ENCODE measurements at places on chromosomes 4 and X.

GRCh38 chr4:7293703-7294102 lies 101.4 kb downstream of the SORCS2 start:
- peaks cover 11% of the 10 kb centered on the region for H3K27me3 ChIP-seq
- no peak overlapping the region for H3K4me3 ChIP-seq
- H3K4me1 ChIP-seq = no peaks in the 10 kb centered on the region
- no peak overlapping the region for H3K27ac ChIP-seq

DNA sequence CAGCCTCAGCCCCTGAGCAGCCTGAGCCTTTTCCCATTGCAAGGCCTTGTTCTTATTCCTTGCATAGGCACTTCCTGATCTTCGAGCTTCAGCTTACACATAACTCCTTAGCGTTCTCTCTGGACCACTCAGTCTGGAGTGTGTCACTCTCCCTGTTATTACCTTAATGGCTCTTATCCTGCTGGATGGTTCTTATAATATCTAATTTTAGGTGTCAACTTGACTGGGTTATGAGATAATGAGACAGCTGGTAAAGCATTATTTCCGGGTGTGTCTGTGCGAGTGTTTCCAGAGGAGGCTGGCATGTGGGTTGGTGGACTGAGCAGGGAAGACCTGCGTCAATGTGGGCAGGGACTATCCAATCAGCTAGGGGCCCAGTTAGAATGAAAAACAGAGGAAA lies 75.7 kb downstream of the HAUS3 start:
- no peaks in the 10 kb centered on the region for H3K4me1 ChIP-seq
- no peaks in the 10 kb centered on the region for H3K27me3 ChIP-seq
- H3K27ac ChIP-seq = no peak overlapping the region
- no peak for DNase-seq
- H3K36me3 ChIP-seq = no peaks in the 10 kb centered on the region
- H3K4me3 ChIP-seq = no peak overlapping the region

GRCh38 chrX:93932471-93933220 lies 258.6 kb downstream of the FAM133A start:
- no peaks in the 10 kb centered on the region for H3K4me1 ChIP-seq
- H3K27ac ChIP-seq = no peak overlapping the region
- H3K36me3 ChIP-seq = no peaks in the 10 kb centered on the region
- DNase-seq = no peak
- H3K27me3 ChIP-seq = peaks cover 16% of the 10 kb centered on the region
- no peak overlapping the region for H3K4me3 ChIP-seq

- H3K4me1 ChIP-seq = peaks cover 5% of the 10 kb centered on the region
- H3K4me3 ChIP-seq = no peak overlapping the region
- H3K36me3 ChIP-seq = no peaks in the 10 kb centered on the region
- peak; percentile 39 for DNase-seq
Measured at GRCh38 chrX:43949669-43950068, 23.5 kb downstream of the NDP start.

- peaks cover 10% of the 10 kb centered on the region for H3K27me3 ChIP-seq
- H3K4me3 ChIP-seq = no peak overlapping the region
- H3K4me1 ChIP-seq = no peaks in the 10 kb centered on the region
- no peak overlapping the region for H3K27ac ChIP-seq
- no peaks in the 10 kb centered on the region for H3K36me3 ChIP-seq
- DNase-seq = no peak
Measured at GRCh38 chrX:81168391-81168790, 33.3 kb downstream of the HMGN5 start.

GRCh38 chr4:98746936-98747335 lies 88.5 kb upstream of the TSPAN5 start:
- H3K4me3 ChIP-seq = no peak overlapping the region
- H3K27me3 ChIP-seq = no peaks in the 10 kb centered on the region
- peaks cover 2% of the 10 kb centered on the region for H3K4me1 ChIP-seq
- no peak for DNase-seq
- H3K36me3 ChIP-seq = no peaks in the 10 kb centered on the region

- no peak overlapping the region for H3K4me3 ChIP-seq
- DNase-seq = no peak
- no peak overlapping the region for H3K27ac ChIP-seq
- no peaks in the 10 kb centered on the region for H3K4me1 ChIP-seq
Measured at GRCh38 chr4:172648471-172648870, 520.1 kb upstream of the GALNT7 start.

DNA sequence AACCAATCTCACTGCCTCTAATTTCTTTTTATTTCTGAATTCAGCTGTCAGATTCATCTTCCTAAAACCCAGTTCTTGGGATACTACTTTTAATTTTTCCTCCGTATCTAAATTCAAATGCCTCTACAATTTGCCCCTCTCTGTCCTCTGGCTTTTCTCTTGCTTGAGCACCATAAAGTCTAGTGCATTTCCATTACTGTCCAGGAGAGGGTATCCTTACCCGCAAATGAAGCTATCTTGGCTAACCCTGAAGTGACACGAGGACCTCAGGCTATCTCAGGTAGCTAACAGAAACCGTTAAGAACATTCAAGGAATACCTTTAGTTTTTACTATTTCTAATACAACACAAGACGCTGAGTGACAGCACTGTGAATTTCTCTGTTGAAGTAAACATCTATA lies 49.4 kb upstream of the PRR32 start:
- H3K36me3 ChIP-seq = no peaks in the 10 kb centered on the region
- H3K4me3 ChIP-seq = no peak overlapping the region
- H3K27me3 ChIP-seq = peaks cover 9% of the 10 kb centered on the region
- H3K27ac ChIP-seq = no peak overlapping the region
- DNase-seq = no peak

DNA sequence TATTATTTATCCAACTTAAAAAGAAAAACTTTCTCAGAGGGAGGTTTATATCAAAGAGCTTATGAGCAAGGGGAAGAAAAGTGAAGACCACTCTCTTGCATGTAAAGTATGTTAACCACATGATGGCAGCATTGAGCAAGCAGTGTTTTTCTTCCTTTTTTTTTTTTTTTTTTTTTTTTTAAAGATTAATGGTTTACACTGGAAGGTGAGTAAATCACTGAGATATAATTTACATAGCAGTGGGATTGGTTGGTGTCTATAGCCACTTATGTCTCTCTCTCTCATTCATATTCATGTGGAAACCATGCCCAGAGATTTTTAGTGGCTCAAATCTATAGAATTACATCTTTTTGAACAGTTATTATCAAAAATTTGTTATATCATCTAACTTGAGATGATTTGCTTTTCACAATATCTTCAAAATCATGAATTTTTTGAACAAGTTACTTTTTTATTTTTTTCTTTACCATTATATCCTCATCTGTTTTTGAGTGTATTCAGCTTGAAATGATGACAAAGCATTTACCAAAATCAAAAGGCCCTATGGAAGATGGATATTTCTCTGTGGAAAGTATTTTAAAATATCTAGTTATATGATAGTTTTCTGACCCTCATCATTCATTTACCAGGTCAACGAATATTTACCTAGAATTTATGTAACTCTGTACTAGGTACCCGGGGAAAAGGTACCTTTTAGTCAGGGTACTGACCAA lies 31.6 kb downstream of the MTHFD2L start:
- H3K4me1 ChIP-seq = no peaks in the 10 kb centered on the region
- DNase-seq = no peak
- H3K36me3 ChIP-seq = no peaks in the 10 kb centered on the region
- H3K27me3 ChIP-seq = no peaks in the 10 kb centered on the region

DNA sequence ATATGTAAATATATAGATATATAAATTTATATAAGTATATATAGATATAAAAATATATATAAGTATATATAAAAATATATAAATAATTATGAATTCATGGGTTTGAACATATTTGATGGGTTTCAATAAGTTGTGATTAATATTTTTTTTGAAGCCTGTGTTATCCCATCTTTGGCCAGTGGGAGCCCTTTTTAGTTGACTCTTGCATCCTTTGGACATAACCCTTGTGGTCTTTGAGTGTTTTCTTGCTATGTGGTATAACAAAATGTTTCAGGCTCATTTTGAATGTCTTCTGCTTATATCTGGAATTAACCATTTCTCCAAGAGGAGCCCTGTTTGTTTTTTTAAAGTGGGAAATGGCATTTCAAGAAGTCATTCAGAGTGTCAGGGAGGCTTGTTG lies 15.2 kb downstream of the SNX25 start:
- H3K27ac ChIP-seq = no peak overlapping the region
- peaks cover 4% of the 10 kb centered on the region for H3K36me3 ChIP-seq
- H3K4me1 ChIP-seq = peaks cover 6% of the 10 kb centered on the region
- no peak overlapping the region for H3K4me3 ChIP-seq
- no peak for DNase-seq

DNA sequence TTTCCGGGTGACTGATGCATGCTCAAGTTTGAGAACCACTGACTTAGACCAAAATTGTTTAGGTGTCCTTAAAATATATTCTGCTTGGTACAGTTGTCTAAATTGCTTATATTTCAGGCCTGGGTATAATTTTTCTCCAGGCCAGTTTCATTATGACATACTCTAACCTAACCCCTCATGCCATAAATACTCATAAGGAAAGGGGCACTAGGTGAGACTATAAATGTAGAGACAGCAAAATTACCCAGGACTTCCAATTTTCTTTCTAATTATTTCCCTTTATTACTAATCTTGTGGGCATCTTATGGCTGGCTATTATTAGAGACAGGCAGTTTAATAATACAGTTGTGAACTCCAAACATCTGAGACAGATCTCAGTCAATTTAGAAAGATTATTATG lies 150.2 kb downstream of the RRAGB start:
- H3K4me3 ChIP-seq = no peak overlapping the region
- peaks cover 53% of the 10 kb centered on the region for H3K27me3 ChIP-seq
- DNase-seq = no peak
- no peaks in the 10 kb centered on the region for H3K36me3 ChIP-seq
- peaks cover 7% of the 10 kb centered on the region for H3K4me1 ChIP-seq

DNA sequence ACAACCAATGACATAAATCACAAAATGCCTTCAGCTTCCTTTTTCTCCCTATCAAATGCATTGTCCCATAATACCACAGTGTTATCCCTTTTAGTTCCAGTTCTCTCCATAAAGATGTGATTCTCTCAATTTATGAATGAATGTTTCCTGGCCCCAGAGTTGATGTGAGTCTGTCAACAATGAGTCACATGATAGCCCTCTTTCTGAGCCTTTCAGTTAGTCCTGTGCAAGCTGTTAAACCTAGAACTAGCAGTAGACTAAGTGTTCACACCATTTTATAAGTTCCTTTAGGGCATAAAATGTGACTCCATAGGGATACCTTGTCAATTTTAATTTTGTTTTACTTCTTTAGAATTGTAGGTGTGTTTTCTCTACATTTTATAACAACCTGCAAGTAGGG lies 129.5 kb downstream of the PABPC4L start:
- H3K4me1 ChIP-seq = no peaks in the 10 kb centered on the region
- no peaks in the 10 kb centered on the region for H3K36me3 ChIP-seq
- no peak overlapping the region for H3K4me3 ChIP-seq
- H3K27me3 ChIP-seq = no peaks in the 10 kb centered on the region

DNA sequence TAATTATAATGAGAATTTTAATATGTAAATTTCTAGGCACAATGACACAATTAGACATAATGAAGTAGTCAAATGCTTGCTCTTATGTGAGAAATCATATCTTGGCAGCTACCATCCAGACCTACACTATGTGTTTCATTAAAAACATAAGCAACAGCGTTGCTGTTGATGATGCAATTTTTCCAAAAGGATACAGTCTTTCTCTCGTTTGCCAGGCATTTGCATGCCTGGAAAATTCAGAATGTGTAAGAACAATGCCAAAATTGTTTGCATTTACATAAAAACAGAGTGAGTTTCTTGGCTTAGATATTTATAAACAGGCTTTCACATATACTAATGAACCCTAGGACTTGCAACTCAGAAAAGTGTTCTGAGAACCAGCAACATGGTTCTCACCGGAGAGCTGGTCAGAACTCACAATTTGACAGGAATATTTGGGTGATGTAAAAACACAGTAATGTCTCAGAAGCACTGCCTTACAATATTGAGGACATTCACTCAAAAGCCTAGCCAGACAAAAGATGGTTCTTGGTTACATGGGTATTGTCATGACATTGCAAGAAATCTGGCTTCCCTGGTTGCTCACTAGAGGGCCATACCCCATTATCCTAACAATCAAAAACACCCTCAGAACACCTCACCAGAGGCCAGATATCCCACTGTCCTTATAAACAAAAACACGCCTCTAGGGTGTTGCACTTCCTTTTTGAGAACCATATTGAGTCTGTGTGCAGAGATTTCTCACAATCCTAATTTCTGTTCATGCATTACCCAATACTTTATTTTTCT lies 1029.0 kb upstream of the AGA start:
- no peaks in the 10 kb centered on the region for H3K36me3 ChIP-seq
- no peaks in the 10 kb centered on the region for H3K4me1 ChIP-seq
- no peak overlapping the region for H3K4me3 ChIP-seq
- H3K27me3 ChIP-seq = no peaks in the 10 kb centered on the region
- H3K27ac ChIP-seq = no peak overlapping the region
- no peak for DNase-seq

- no peak overlapping the region for H3K4me3 ChIP-seq
- H3K36me3 ChIP-seq = peaks cover 78% of the 10 kb centered on the region
- no peak for DNase-seq
- H3K27ac ChIP-seq = no peak overlapping the region
- peaks cover 48% of the 10 kb centered on the region for H3K4me1 ChIP-seq
Measured at GRCh38 chrX:39304746-39305145, 503.5 kb downstream of the MID1IP1 start.

DNA sequence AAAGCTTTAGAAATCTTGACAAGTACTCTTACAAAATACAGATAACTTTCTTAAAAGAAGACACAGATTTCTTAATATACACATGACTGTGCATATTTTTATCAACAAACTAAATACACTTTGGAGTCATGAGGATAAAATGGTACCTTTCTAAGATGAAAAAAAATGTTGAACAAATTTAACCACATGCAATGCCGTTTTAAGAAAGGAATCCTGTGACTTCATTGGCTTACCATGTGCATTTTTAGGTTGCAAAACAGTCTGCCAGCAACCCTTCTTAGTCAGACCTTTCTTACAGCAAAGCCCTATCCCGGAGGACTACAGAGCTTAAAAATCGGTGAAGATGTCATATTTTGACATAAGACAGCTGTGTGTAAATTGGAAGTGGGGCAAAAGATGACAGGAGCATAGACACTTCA lies 51.7 kb downstream of the GASK1B start:
- H3K27ac ChIP-seq = no peak overlapping the region
- no peaks in the 10 kb centered on the region for H3K4me1 ChIP-seq
- no peaks in the 10 kb centered on the region for H3K27me3 ChIP-seq
- H3K4me3 ChIP-seq = no peak overlapping the region

DNA sequence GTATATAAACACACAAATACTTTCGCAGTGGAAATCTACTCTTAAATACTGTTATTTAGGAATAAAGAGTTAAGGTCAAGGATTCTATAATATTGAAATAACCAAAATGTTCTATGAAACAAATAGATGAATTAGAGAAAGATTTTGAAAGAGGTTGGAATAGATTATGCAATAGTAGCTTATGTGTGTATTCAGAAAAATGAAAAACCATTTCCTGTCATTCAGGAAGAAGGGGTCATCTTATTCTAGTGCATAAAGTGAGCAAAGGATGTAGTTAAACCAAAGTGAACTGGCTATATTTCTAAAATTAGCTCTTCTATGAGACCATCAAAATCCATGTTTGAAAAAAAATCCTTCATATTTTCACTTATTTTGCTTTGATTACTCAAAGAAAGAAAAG lies 30.0 kb upstream of the MYOZ2 start:
- H3K27ac ChIP-seq = no peak overlapping the region
- peaks cover 9% of the 10 kb centered on the region for H3K4me1 ChIP-seq
- DNase-seq = no peak
- H3K4me3 ChIP-seq = no peak overlapping the region
- H3K27me3 ChIP-seq = no peaks in the 10 kb centered on the region

GRCh38 chr4:96248225-96248624 lies 408.3 kb downstream of the PDHA2 start:
- no peak overlapping the region for H3K4me3 ChIP-seq
- H3K36me3 ChIP-seq = no peaks in the 10 kb centered on the region
- no peak for DNase-seq
- H3K27me3 ChIP-seq = no peaks in the 10 kb centered on the region
- no peaks in the 10 kb centered on the region for H3K4me1 ChIP-seq
- H3K27ac ChIP-seq = no peak overlapping the region

Measured in activated T-cell treated with anti-CD3 and anti-CD28 coated beads, Interleukin-2, amount 50 U/mL, for 24 hours (primary cell).